ENCODE measurements at places on chromosomes 6 and 20.

- H3K4me3 ChIP-seq = no peak overlapping the region
- no peaks in the 10 kb centered on the region for H3K36me3 ChIP-seq
- no peak overlapping the region for H3K27ac ChIP-seq
- no peaks in the 10 kb centered on the region for H3K27me3 ChIP-seq
These were observed 78.5 kb downstream of the CBFA2T2 start for GRCh38 chr20:33568378-33568777.

GRCh38 chr6:9128970-9129369, 693.6 kb upstream of the SLC35B3 start:
- H3K4me3 ChIP-seq = no peak overlapping the region
- H3K27ac ChIP-seq = no peak overlapping the region
- H3K36me3 ChIP-seq = no peaks in the 10 kb centered on the region
- H3K27me3 ChIP-seq = no peaks in the 10 kb centered on the region
- DNase-seq = no peak

GRCh38 chr6:21846541-21847451, 253.2 kb downstream of the SOX4 start:
- H3K27ac ChIP-seq = no peak overlapping the region
- H3K27me3 ChIP-seq = peaks cover 2% of the 10 kb centered on the region
- no peak for DNase-seq

DNA sequence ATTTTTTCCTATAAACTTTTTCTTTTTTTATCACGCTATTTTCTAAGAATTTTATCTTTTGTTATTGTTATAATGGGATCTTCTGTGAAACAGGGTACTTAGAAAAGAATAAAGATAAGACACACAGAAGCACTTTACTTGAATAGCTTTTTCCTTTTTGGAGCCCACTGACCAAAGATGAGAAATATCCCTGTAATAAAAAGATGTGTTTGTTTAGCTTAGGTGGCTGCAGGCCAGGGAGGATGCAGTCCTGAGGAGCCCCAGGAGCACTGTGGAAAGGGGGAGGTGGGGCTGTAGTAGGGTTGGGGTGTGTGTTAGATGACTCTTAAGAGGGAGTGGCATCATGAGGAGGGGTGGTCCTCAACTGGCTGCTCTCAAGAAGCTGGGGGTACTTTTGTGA, 128.6 kb downstream of the ARID1B start:
- no peak overlapping the region for H3K27ac ChIP-seq
- peaks cover 10% of the 10 kb centered on the region for H3K36me3 ChIP-seq
- H3K27me3 ChIP-seq = no peaks in the 10 kb centered on the region
- no peak overlapping the region for H3K4me3 ChIP-seq
- DNase-seq = no peak

DNA sequence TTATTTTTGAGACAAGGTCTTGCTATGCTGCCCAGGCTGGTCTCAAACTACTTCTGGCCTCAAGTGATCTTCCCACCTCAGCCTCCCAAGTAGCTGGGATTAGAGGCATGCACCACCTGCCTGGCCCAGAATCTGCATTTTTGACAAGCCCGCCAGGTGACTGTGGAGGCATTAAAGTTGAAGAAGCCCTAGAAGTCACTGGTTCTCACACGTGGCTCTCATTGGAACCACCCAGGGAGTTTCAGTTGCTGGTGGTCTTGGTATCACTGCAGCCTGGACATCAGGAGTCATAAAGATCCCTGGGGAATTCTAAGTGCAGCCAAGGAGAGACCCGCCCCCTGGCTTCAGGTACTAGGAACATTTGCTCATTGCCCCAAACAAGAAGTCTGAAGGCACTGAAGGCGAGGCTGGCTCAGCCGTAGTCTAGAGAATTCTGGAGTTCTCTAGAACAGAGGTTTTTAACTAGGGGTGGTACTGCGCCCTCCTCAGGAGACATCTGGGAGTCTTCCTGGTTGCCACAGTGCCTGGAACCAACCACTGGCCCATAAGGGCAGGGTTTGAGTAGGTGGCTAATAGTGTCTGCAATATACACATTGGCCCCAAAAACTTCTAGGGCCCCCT, 182.8 kb downstream of the ZMYND8 start:
- H3K27me3 ChIP-seq = peaks cover 28% of the 10 kb centered on the region
- H3K4me1 ChIP-seq = no peaks in the 10 kb centered on the region
- no peak for DNase-seq
- H3K4me3 ChIP-seq = no peak overlapping the region
- no peak overlapping the region for H3K27ac ChIP-seq

GRCh38 chr6:106600329-106600728, 29.0 kb downstream of the RTN4IP1 start:
- H3K4me3 ChIP-seq = no peak overlapping the region
- H3K4me1 ChIP-seq = no peaks in the 10 kb centered on the region
- H3K27me3 ChIP-seq = no peaks in the 10 kb centered on the region
- no peak for DNase-seq

- peak overlapping the region; percentile 96 for H3K4me3 ChIP-seq
- peaks cover 15% of the 10 kb centered on the region for H3K36me3 ChIP-seq
- peaks cover 8% of the 10 kb centered on the region for H3K27me3 ChIP-seq
- H3K4me1 ChIP-seq = peaks cover 60% of the 10 kb centered on the region
These were observed 1.9 kb downstream of the SYNJ2 start for GRCh38 chr6:157983406-157984119.

- no peak for DNase-seq
- H3K27me3 ChIP-seq = no peaks in the 10 kb centered on the region
- H3K4me3 ChIP-seq = no peak overlapping the region
- H3K27ac ChIP-seq = no peak overlapping the region
- H3K36me3 ChIP-seq = no peaks in the 10 kb centered on the region
- no peaks in the 10 kb centered on the region for H3K4me1 ChIP-seq
These were observed 27.6 kb downstream of the GRM1 start for GRCh38 chr6:146056506-146056905.

DNA sequence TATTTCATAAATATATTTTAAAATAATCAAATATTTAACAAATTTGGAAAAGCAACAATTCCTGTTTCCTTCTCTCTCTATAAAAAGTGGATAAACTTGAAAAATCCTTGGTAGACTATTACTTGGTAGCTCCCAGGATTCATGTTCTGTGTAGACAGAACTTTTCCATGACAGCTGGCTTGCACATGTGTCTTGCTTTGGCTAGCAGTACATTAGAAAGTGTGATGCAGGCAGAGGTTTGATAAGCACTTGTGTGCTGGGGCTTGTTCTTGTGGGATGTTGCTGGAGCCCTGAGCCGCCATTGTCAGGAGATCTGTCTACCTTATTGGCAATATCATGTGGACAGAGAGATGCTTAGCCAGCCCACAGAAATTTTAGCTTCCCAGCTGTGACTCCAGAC, 327.2 kb downstream of the CDKAL1 start:
- H3K36me3 ChIP-seq = no peaks in the 10 kb centered on the region
- no peak overlapping the region for H3K27ac ChIP-seq
- no peak for DNase-seq
- no peak overlapping the region for H3K4me3 ChIP-seq
- H3K27me3 ChIP-seq = no peaks in the 10 kb centered on the region
- no peaks in the 10 kb centered on the region for H3K4me1 ChIP-seq
